ENCODE measurements at places on chromosomes 2 and 18.

- no peak for DNase-seq
Observed at GRCh38 chr2:72581560-72582181, 244.2 kb downstream of the EXOC6B start.

DNA sequence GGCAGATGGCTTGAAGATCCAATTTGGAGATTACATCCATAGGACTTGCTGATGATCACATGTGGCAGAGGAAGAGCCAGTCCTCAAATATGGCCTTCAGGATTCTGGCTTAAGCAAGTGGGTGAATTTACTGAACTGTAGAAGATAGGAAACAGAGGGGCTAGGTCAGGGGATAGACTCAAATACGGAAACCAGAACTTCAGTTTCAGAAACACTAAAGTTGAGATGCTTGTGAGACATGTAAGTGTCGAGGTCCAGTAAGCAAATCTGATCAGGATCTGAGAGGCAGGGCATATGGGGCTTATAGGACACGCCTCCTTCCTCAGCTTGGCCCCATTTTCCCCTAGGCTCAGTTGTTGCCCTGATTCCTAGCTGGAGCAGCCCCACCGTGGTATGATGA, 107.7 kb downstream of the LBH start:
- DNase-seq: no peak

DNA sequence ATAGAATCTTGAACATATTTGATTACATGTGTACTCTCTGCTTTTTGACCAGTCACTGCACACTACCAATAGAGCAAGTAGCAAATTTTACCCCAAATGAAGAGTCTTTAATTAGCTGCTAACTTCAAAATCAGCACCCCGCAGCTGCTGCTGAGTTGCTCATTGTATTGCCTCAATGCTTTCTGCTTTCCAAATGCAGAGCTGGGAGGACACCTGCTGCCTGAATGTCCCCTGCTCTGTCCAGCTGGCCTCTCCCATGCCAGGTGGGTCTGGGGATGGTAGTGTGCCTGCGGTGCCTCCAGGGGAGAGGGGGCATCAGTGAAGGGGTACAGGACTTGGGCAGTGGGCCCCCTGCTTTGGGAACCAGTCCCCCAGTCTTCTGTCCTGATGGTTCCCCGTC, 184.8 kb downstream of the PRKCE start:
- DNase-seq: no peak

GRCh38 chr2:74249406-74250122, 51.1 kb downstream of the MTHFD2 start:
- no peak for DNase-seq

- DNase-seq: no peak
Observed at GRCh38 chr2:103656558-103656957, 894.7 kb downstream of the TMEM182 start.

DNA sequence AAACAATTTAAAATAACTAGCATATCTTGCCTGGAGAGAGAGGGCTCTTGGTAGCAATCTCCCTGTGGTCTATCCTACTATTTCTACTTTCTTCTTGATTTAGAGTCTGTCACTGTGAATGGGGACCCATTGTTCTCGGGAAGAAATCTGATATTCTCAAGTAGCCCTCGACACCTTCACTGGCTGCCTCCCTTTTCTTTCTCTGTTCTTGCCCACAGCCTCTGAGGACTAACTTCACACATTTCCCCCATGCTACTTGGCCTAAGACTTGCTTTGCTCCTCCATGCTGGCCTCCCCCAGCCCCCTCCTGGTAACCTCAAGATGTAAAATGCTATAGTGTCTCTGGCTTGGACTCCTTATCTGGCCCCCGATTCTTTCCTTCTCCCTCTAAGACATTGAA, 58.8 kb upstream of the NT5C1B start:
- DNase-seq: no peak

GRCh38 chr18:21450913-21451312, 149.6 kb downstream of the ESCO1 start:
- no peak for DNase-seq

GRCh38 chr2:110979471-110980338, 141.0 kb upstream of the BCL2L11 start:
- no peak for DNase-seq

DNA sequence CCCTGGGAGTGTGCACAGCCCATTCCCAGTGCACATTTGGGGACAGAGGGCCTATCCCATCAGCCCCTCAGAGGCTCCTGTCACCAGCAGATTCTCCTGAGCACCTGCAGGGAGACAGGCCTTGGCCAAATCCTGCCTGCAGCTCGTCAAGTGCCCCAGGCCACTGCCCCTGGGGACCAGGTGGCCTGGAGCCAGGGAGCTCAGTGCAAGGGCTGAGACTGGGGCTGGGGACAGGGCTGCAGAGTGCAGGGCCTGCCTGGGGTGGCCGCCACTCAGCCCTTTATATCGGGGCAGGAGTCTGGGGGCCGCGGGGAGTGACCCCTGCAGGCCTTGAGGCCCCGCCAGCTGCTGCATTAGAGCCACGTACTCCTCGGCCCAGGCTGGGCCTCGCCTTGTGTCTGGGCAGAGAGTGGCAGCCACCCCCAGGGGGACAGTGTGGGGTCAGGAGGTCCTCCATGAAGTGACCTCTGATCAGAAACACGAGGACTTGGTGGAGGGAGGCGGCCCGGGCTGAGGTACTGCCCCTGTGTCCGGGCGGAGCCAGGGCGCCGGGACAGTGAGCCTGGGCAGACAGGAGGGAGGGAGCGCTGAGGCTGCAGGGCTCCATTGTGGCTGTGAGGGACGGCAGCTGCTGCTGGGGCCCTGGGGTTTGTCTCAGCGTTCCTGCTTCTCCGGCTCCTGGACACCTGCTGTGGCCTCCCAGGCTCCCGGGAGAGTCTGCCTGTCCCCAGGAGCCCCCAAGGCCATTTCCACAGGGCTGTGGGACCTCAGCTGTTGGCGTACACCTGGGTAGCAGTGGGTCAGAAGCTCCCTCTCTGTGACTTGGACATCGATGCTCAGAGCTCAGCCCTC, 24.2 kb downstream of the GPC1 start:
- DNase-seq: no peak

GRCh38 chr2:177195194-177195593, 17.4 kb upstream of the HNRNPA3 start:
- no peak for DNase-seq

- no peak for DNase-seq
Observed at GRCh38 chr2:182970486-182970885, 67.8 kb downstream of the NCKAP1 start.

DNA sequence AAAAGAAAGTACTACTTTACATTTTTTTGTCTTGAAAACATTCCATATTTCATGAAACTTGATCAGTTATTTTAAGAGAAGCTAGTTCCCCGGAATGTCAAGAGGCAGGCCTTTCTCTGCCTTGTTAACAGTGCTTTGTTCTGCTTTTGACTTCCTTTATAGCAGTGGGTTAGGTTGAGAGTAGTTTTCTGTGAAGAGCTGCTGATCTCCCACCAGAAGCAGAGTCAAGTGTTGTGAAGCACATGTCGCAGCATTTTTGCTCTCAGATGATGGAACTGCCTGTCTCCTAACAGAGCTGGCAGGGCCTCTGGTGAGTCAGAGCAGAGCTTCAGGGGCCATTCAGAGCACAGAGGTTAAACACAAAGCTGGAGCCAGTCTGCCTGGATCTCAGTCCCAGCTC, 871.8 kb downstream of the SLC4A3 start:
- peak; percentile 74 for DNase-seq

DNA sequence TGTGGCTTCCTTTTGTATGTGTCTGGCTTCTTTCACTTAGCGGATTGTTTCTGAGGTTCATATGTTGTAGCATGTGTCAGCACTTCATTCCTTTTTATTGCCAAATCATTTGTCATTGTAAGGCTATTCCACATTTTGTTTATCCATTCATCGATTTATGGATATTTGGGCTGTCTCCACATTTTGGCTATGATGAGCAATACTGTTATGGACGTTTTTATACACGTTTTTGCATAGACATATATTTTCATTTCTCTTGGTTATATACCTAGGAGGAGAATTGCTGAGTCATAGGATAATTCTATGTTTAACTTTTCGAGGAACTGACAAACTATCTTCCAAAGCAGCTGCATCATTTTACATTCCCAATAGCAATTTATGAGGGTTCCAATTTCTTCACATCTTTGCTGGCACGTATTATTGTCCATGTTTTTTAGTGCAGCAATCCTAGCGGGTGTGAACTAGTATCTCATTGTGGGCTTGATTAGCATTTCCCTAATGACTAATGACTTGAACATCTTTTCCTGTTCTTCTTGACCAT, 48.1 kb upstream of the TBC1D8 start:
- peak; percentile 75 for DNase-seq

DNA sequence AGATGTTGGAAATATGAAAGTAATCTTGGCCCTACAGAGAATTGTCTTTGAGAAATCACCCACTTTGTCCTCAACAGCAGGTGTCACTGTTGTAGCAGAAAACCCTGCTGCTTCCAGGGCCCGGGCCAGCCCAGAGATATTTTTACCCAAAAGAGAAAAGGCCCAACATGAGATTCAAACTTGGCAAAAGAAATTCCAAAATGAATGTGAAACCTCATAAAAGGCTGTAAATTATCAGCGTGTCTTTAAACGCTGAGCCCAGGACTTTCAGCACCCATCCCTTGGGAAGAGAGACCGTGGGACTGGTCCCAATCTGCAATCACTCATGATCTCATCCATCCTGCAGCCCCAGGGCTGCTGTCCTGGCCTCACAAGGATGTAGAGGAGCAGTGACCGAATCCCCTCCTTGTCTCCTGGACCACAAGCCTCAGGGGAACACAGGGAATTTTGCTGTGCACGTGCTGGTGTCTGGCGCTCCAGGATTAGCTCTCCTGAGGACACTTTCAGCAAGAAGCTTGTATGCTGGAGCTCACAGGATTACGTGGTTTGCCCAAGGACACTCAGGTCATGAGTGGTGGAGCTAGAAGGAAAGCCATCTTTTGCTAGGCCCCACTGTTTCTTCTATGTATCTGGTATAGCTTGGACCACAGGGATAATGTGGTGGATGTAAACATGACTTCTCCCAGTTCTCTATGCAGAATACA, 202.1 kb downstream of the RNF144A start:
- DNase-seq: peak; percentile 69

DNA sequence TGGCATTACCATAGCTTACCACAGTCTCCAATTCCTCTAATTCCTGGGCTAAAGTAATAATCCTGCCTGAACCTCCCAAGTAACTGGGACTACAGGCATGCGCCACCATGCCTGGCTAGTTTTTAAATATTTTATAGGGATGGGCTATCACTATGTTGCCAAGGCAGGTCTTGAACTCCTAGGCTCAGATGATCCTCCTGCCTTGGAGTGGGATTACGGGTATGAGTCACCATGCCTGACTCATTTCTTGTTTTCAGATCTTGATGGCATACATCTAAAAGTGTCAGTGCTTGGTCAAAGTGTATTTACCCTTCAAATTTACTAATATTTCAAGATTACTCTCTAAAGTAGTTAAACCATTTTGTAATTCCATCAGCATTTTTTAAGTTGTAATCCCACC, 9.4 kb upstream of the SOCS6 start:
- no peak for DNase-seq

- DNase-seq: peak; percentile 42
Observed at GRCh38 chr2:47636596-47637264, 146.2 kb upstream of the MSH6 start.

- DNase-seq: no peak
Observed at GRCh38 chr18:23320709-23321236, 132.3 kb upstream of the RIOK3 start.

DNA sequence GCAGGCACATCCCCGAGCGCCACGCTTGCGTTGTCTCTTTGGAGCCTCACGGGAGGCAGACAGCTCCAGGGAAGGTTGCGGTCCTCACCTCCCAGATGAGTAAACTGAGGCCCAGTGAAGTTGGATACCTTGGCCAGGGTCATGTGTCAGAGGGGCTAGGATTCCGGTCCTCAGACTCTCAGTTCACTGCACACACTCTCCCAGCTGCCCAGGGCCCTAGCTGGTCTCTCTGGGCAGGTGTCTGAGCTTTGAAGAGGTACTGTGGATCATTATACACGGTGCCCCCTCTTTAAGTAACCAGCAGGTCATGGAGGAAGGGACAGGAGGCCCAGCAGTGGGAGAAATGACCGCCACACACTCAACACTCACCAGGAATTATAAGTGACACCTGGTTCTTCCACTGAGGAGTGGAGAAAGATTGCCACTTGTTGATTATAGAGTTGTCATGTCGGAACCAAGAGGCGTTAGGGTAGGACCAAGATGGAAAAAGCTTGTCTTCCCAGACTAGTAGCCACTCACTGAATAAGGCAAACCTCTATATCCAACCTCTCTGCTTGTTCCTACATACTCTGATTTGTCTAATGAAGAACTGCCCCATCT, 588 bp downstream of the TMEM214 start:
- DNase-seq: no peak

GRCh38 chr2:16136461-16137035, 196.2 kb downstream of the MYCN start:
- no peak for DNase-seq

DNA sequence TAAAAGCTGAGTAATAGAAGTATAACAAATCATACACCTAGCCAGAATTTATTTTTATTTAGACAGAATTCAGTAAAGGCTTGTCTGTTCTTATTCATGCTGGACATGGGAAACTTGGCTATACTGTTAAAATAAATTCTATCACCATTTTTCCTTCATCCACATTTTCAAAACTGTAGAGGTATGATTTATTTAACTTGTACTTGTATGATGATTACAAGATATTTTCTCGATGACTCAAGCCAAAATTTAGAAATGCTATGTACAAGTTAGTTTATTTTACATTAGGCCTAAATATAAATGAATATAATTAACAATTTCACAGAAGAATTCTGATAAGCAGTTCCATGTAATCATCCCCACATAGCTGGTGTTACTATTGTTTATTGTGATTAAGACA, 194.8 kb upstream of the DOK6 start:
- DNase-seq: no peak

- no peak for DNase-seq
Observed at GRCh38 chr2:45909677-45910191, 258.3 kb downstream of the PRKCE start.

GRCh38 chr18:34701911-34702310, 8.2 kb upstream of the DTNA start:
- no peak for DNase-seq

GRCh38 chr2:111030260-111030891, 90.3 kb upstream of the BCL2L11 start:
- DNase-seq: peak; percentile 3

DNA sequence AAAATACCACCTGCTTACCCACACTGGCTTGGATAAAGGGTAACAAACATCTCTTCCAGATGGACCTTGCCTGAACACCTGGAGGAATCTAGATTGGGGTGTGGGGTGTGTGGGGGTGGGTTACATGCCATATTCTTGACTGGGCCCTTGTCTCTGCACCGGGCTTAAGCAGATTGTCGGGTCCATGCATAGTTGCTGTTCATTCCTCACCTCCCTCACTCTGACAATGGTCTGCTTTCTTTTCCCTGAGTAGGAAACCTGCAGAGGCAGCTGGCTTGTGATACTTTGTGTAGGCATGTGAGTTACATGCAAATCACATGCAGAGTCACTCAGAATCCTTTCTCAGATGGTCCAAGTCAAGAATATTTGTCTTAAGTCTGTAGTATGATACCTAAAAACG, 112.8 kb upstream of the GLS start:
- DNase-seq: no peak
